ENCODE measurements at places on chromosomes 4 and X.

GRCh38 chr4:54662123-54662522, 4.4 kb downstream of the KIT start:
- DNase-seq, result no peak

DNA sequence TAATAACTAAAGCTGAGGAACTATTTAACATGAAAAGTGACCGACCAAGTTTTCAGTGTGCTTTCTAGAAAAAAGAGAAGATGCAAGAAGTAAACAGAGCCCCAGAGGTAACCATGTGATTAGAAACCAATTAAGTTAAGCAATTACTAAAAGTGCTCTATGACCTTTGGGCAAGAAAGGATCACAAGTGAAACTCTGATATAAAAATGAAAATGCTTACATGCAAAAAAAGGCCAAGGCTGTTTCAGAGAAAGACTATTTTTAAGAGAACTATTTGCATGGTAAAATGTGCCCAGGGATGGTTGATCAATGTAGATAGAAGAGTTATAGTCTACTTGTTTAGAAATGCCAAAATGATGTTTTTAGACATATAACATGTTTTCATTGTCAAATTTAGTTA, 22.0 kb downstream of the KLHL15 start:
- no peak for DNase-seq

DNA sequence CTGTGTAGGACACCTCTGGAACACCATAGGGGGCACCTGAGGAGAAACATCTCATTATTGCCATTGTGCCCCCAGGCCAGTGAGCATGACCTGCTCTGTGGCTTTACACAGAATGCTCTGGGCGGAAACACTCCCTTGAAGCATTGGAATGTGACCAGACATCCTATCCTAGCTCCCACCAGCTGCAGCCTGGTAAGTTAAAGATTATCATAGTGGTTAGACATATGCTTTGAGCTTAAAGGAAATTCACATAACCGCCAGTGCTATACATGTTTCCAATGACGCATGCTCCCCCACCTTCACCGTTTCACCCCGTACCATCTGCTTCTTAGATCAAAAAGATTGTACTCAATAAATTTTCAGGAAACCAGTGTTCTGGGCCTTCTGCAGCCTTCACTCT, 217.7 kb upstream of the CENPE start:
- no peak for DNase-seq

GRCh38 chr4:4867375-4868039, 8.0 kb downstream of the MSX1 start:
- DNase-seq, result no peak

- DNase-seq, result no peak
Measured at GRCh38 chr4:67765401-67765800, 11.2 kb upstream of the GNRHR start.

- no peak for DNase-seq
Measured at GRCh38 chr4:112361181-112361791, 64.1 kb downstream of the ALPK1 start.

DNA sequence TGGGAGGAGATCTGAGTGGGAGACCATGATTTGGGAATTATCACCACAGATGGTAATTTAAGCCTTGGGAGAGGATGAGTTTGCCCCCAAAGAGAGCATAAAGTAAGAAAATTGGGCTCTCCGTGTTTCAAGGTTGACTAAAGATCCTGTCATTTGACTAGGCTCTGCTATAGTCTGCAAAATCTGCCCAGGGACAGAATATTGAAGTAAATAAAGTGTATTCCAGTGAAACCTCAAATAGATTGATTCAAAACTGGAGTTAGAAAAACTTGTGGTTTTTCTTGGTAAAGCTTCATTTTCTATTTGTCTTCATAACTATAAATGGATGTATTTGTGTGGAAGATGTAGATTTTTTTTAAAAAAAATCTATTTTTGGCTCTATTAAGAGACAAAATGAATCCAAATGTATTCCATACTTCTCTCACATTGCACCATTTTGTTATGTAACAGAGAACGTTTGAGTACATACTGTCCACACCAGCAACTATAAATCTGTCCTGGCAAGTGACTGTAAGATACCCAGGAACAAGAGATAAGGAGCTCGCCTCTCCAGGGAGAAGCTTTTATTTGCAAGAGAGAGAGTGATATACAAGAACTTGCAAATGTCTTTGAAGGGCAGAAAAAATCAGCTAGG, 170.2 kb downstream of the CBR4 start:
- DNase-seq, result no peak

GRCh38 chr4:133152330-133152821, 3.3 kb downstream of the PCDH10 start:
- DNase-seq, result no peak

GRCh38 chrX:12080265-12080664, 58.0 kb upstream of the FRMPD4 start:
- no peak for DNase-seq

- peak; percentile 81 for DNase-seq
Measured at GRCh38 chr4:145709843-145710242, 29.9 kb downstream of the C4orf51 start.

GRCh38 chrX:97461763-97462162, 578.1 kb downstream of the RPA4 start:
- no peak for DNase-seq

DNA sequence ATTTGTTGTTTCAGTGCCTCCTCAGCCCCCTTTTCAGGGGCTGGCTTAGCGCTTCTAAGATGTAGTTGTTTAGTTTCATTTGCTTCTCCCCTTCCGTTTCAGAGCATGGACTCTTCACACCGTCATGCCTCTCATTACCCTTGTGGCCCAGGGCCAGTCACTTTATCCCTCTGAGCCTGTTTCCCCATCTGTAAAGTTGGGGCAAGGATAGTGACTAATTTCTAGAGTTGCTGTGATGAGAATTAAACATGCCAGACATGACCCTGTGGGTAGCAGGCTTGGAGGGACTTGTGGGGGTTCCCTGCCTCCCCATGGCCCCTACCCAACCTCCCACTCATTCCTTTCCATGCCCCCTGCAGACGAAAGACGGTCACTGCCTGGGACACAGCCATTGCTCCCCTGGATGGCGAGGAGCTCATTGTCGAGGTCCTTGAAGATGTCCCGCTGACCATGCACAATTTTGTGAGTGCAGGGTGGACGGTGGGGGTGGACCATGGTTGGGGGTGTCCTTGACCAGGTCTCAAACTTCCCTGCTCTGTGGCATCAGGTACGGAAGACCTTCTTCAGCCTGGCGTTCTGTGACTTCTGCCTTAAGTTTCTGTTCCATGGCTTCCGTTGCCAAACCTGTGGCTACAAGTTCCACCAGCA, 3.6 kb downstream of the ARAF start:
- DNase-seq, result no peak

GRCh38 chr4:176380352-176381157, 60.8 kb downstream of the SPCS3 start:
- DNase-seq, result no peak

- no peak for DNase-seq
Measured at GRCh38 chr4:28354880-28355656, 1494.4 kb downstream of the STIM2 start.

Measured in HS-5 (cell line).